IMR-90 (cell line): ENCODE measurements at places on chromosomes 11 and 22. TPM values are rescaled to one million over a fixed set of nuclear protein-coding genes. Genes with fewer than 3 reads are reported as not detected.

Gene KCNJ11
- total RNA-seq: not detected in 2 replicates

Gene SCGB2A2
- not detected in 2 replicates for total RNA-seq

Gene OR6A2
- 0.56 and 0.72 TPM in 2 replicates for total RNA-seq

Gene GRIK4
- total RNA-seq: under 0.01 and 0.18 TPM in 2 replicates

Gene PRODH
- total RNA-seq: not detected in 2 replicates

Gene CCDC15
- total RNA-seq: 2.0 and 2.5 TPM in 2 replicates

Gene SCUBE1
- not detected in 2 replicates for total RNA-seq

Gene TRIM29
- not detected in 2 replicates for total RNA-seq

Gene SHISAL1
- 1.1 and 1.4 TPM in 2 replicates for total RNA-seq

Gene CRYBA4
- total RNA-seq: not detected in 2 replicates

Gene UPK3A
- total RNA-seq: not detected in 2 replicates

Gene ARHGAP8
- total RNA-seq: 0.18 and 0.28 TPM in 2 replicates

Gene BACE1
- 27.6 and 29.2 TPM in 2 replicates for total RNA-seq
